Left renal pelvis (tissue), 4 donors: ENCODE measurements at places on chromosomes 3 and 15. TPM values are rescaled to one million over a fixed set of nuclear protein-coding genes. Genes with fewer than 3 reads are reported as not detected.

The DHX36 gene
- polyA plus RNA-seq: 77.1 TPM

The ATP2B2 gene
- 0.48 TPM for polyA plus RNA-seq

The ARHGAP11A gene
- 31.9 TPM for polyA plus RNA-seq

GRCh38 chr3:58588030-58588614, 10.9 kb upstream of the FAM107A start:
- no peak for DNase-seq

DNA sequence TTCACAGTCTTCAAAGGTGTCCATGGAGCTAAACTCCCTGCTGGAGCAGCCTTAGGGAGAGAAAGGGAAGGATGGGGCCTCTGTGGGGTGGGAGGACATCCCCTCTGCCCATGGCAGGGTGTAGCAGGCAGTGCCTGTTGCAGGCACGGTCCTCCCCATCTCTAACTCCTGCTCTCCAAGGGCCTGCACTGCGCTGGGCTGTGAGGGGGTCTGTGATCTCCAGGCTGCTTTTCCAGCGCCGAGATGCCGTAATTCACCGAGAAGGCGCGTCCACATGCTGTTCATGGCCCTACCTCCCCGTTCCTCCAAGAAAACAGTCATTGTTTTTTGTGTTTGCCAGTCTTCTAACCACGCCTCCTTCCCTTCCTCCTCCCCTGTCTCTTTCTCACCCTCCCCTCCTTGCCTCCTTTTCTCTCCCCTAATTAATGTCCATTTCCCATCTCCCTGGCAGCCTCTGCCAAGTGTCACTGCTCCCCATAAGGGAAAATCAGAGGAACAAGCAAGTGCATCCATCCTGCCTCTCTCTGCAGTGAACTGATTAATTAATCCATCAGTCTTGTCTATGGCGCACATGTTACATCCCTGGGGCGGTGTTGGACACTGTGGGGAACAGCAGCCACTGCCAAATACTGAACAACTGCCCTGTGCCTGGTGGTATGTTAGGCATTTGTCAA, 17.7 kb upstream of the LAMP3 start:
- no peak for DNase-seq

- no peak for DNase-seq
These were observed 269.4 kb downstream of the UACA start for GRCh38 chr15:70493787-70494516.

GRCh38 chr3:86973440-86973839, 17.5 kb downstream of the VGLL3 start:
- no peak for DNase-seq

DNA sequence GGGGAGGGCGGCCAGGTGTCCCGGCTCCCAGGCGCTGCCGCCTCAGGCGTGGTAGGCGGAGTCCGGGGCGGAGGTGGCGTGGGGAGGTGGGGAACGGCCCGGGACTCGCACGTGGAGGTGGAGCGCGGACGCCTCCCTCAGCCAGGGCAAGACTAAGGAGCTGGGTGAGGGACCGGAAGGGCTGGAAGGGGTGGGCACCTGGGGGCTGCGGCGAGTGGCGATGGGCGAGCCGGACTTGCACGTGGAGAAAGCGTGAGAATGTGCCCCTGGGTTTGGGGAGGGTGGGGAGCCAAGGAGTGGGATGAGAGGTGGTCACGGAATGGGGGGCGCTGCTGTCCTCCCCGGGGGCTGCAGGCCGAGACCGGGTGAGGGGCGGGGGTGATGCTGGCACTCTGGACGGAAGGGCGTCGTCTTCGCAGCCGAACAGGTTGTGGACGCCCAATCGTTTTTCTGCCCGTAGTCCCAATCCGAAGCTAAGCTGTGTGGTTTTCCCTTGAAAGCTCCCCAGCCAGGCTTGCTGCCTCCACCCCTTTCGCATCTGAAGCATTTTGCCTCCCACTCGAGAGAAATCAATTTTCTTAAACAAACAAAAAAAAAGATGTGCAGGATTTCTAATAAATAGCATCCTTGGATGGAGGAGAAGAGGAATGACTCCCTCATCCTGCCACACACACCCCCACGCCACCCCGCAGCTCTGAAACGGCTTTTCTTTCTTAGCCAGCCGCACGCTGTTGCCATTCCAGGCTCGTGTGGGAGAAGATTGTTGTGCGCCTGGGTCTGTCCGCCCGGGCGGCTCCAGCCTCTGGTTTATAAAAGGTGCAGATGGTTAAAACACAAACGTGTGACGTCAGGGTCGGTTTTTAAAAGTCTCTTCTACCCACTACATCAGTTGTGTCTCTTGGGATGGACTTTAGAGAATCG, 62.5 kb upstream of the ANKRD28 start:
- no peak for DNase-seq

DNA sequence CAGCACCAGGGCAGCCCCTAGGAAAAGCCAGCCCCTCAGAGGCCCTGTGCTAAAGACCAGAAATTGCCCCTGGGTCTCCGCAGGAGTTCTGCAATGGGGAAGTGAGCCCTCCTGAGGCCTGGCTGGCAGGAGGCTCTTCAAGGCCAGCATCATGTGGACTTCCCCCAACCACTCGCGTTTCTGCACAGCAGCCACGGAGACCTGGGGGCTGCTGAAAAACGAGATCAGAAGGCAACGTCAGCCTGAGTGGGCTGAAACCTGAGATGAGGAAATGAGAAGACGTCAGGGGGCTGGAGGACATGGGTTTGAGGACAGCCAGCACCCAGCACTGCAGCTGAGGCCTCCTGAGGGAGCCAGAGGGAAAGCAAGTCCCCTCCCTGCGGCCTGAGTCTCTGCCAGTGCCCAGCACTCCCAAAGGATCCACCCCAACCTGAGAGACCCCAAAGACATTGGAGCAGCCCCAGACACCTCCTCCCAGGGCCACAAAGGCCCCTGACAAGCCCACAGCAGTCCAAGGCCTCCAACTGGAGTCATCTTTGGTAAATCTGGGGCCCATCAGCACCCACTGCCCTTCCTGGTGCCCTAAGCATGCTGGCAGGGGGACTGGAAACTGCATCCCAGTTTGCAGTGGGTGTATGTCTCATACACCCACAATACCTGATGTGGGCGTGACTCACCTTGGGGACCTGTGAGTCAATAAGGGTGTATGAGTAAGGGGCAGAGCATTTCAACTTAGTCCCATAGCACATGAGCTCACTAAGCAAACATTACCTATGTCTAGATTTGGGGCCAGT, 29.2 kb upstream of the CYP11A1 start:
- no peak for DNase-seq

- DNase-seq: peak; percentile 33
These were observed 2.4 kb downstream of the MB21D2 start for GRCh38 chr3:192915304-192915703.

DNA sequence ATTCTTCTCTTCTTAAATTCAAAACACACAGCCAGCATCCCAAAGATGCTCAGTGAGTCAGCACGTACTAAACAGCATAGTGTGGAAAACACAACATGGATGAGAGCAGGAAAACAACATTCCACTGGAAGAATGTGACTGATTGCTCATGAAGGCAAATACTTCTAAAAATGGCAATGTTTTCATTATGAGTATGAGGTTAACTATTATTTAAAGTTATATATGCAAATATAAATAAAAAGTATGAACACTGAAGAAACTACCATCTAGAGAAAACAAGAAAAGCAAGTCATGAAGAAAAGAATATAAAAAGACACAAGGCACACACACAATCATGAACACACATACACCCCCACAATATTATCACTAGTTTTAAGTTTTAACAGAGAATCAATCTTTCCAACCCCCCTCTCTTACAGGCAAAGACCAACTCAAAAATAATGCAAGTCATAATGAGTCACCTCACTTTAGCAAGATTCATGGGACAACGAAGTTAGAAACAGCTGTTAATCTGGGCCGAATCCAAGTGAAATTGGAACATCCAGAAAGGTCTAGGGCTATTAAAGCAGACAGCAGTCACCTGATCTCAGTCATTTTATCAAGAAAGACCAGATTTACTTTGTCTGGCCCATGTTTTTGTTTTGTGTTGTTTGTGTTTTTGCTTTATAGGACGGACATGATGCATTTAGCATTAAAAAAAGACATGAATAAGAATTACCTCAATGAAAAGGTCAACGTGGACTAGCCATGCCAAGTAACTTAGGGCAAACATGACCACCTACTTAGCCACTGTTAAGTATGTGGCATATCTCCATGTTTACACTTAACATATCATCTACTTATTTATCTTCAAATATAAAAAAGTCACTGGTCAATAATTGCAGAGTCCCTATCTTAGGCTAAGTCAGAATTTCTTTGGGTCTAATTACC, 18.1 kb downstream of the GBE1 start:
- no peak for DNase-seq

- DNase-seq: no peak
These were observed 96.6 kb downstream of the DNAJB8 start for GRCh38 chr3:128369881-128370642.

- DNase-seq: no peak
These were observed 70.4 kb upstream of the PCSK6 start for GRCh38 chr15:101559952-101560351.
